T-cell (primary cell): ENCODE measurements at places on chromosomes 1 and 21.

DNA sequence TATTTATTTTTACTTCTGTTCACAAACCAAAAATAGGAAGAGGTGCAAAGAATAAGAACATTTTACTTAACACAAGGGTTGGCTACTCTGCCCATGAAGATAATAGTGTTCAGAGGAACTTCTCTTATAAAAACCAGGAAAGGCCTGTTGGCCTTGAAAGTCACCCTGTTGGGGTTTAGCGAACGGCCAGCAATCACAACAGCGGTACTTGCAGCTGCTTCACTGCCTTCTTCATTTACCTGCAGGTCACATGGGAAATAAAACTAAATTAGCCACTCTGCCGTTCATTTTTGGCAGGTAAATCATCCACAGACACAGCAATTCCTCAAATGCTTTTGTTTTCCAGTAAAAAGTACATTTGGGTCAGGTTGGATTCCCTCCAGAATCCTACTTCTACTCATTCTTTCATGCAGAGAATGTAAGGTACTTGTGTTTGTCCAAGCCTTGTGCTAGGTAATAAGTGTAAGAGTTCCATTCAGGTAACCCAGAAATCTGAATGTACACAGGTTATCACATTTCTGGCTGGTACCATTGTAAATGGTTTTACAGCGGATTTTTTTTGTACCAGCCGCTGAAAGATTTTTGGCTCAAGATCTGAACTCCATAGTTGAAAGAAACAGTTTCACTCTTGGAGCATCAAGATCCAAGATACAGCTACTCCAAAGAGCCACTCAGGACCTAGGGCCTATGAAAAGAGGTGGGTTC lies 13.1 kb downstream of the SERPINC1 start:
- no peak for DNase-seq

DNA sequence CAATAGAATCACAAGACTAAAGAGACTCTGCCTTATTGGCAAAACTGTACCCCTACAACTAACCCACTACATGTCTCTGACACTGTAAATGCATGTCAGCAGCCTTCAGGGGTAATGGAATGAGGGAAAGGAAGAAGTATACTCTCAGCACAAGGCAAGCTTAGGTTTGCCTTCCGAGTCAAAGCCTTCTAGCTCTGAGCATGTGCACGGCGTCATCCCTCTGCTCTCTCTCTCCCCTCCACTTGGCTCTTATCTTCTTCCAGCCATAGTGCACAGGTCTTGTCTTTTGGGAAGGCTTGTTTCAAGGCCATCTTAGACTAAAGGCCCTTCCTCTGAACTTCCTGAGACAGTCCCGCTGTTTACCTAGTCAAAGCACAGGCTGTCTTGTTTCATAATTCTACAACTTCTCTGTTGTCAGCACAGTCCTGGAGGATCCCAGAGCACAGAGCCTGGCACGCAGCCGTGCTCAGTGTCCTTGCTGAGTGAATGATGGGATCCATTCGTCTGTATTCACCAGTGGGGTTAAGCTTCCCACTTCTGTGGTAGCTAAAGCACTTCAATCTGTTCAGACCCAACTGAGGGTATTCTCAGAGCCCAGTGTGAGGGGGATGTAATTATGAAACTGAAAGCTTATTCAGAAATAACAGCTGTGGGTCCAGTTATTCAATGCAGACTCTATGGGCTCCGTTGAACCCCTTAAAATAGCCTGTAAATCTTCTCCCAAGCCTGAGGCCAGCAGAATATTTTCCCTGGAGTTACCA lies 166.5 kb upstream of the PLD5 start:
- DNase-seq, result no peak

DNA sequence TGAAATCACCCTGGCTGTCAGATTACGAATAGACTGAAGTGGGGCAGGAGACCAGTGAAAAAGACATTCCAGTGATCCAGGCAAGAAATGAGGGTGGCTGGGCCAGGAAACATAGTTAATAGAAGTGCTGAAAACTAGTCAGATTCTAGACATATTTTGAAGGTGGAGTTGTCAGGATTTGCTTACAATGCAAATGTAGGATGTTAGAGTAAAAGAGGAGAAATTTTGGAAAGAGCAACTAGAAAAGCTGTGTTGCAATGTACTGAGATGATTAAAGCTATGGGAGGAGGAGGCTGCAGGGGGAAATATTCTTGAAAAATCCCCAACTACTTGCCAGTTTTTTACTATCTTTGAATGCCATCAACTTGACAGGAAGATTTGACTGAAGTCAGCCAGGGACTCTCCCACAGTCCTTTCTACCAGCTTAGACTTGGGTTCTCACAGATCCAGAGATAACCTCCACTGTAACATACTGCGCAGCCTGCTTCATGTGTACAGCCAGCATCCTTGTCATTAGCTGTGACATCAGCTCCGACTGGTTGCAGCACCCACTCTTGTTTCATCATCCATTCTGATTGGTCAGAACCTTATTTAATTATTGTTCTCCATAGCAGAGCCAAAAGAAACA lies 109.7 kb downstream of the TSEN15 start:
- DNase-seq, result no peak

DNA sequence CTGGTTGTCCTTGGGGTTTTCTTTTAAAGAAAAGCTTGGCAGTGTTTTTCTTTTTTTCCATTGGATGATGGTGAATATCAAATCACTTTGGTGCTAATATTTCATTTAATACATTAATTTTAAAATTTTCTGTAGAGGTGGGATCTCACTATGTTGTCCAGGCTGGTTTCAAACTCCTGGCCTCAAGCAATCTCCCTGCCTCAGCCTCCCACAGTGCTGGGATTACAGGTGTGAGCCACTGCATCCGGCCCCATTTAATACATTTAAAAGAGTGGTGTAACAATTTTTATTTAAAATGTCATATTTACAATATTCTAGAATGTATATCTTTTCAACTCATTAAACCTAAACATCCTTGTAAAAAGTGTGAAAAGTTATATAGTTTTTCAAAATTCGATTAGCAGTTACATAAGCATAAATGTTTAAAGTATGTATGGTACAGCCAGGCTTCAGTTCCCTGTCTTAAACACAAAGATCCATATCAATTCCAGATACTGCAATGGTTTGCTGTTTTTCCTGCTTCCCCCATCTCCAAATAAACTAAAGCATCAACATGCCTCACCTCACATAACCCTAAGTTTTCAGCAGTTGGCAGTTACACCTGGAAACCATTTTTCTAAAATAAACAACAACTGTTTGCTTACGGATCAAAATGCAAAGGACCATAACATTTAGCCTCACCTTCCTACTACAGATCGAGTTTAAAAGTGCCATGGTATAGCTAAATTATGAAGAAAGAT lies 8.9 kb upstream of the LGALS8 start:
- no peak for DNase-seq

DNA sequence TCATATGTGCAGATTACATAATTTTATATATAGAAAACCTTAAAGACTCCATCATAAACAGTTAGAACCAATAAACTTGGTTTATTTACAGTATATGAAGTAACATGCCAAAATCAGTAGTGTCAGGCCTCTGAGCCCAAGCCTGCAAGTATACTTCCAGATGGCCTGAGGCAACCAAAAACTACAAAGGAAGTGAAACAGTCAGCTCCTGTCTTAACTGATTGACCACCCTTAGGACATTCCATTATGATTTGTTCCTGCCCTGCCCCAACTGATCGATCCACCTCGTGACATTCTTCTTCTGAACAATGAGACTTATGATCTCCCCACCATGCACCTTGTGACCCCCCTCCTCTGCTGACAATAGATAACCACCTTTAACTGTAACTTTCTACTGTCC lies 630.3 kb downstream of the AMY1C start:
- no peak for DNase-seq

DNA sequence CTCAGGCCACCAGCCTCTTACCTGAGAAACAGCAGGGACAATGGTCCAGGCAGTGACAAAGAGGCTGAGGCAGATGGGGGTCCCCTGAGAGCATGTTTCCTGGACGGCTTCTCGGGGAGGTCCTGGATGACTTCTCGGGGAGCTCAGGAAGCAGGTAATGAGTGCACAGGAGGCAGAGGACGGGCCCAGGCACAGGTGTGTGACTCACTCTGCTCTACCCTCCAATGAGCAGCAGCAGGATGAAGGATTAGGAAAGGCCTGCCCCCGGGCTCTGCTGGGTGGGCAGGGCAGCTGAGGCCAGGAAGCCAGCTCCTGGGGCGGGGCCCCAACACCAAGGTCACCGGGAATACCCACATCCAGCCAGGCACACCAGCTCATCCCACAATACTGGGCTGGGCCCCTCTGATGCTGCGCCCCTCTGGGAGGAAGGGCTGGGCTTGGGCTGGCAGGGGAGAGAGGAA lies 17.2 kb upstream of the PTAFR start:
- no peak for DNase-seq

- DNase-seq, result no peak
These were observed 3.2 kb upstream of the CD1C start for GRCh38 chr1:158286487-158286886.
